ENCODE measurements at places on chromosomes 6 and 20.

GRCh38 chr6:170253910-170254269 lies 37.0 kb downstream of the DLL1 start:
- DNase-seq, result no peak

DNA sequence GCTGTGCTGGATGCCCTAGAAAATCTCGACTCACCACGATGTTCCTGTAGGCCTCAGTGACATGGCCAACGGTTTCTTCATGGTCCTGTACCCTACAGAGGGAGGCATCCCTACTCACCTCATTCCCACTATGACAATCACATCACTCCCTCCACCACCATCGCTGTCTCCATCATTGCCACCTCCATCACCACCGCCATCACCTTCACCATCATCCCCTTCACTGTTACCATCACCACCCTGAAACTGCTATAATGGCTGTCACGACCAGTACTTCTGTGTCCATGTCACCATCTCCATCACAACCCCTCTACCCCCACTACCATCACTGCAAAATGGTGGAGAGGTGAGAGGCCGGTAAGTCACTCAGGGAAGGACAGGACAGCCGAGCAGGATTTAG lies 29.8 kb upstream of the MRPS18A start:
- DNase-seq, result no peak

DNA sequence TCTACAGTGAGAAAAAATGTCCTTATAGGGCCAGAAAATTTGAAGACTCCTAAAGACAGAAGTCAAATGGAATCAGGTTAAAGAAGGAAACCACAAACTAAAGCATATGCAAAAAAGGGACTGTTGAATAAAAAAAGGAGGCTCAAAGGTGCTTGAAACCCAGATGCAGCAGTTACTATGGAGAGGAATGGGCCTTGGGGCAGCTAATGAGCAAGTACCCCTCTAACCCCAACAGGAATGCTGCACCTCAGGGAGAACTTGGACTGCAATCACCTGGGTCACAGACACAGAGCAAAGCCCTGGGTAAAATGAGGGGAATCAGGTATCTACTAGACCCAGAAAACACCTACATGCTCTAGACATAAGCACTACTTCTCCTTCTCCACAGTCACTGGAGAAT lies 313.9 kb downstream of the UBE3D start:
- no peak for DNase-seq

DNA sequence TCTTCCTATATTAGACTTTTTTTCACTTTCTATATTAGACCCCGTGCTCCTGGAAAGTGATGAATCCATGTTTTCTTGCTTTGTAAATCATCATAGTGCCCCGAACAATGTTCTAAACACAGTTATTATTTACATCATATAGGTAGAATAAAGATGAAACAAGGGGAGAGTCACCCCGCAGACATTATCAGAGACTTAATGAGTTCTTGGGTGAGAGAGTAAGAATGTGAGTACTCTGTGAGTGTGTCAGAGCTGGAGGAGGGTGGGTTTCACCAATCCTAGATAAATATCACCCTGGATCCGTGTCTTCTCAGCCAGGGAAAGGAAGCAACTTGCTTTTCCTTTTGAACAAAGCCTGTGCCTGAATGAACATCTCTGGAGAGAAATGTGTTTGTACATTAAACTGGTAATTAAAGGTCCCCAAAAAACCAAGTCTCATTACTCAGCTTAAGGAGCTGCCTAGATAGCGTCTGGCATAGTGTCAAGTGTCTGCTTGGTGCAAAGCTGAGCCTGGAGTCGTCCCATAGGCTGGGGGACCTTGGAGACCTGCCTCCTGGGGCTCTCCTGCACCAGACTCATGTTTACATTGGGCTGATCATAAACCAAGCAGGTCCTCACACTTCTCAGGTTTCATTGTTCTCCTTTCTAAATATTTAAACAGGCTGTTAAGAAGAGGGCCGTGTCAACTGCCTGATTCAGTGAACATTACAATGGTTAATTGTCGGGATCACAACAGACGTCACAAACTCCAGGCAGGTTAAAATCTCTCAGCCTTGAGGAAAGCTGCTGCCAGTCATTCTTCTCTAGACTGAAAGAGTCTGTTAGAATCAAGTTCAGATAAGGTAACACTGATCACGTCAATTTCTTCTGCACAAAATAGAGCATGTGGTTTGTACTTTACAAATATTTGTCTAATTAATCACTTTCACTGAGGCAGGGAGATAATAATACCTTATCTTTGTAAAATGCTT lies 179.7 kb upstream of the MYLIP start:
- DNase-seq, result no peak

DNA sequence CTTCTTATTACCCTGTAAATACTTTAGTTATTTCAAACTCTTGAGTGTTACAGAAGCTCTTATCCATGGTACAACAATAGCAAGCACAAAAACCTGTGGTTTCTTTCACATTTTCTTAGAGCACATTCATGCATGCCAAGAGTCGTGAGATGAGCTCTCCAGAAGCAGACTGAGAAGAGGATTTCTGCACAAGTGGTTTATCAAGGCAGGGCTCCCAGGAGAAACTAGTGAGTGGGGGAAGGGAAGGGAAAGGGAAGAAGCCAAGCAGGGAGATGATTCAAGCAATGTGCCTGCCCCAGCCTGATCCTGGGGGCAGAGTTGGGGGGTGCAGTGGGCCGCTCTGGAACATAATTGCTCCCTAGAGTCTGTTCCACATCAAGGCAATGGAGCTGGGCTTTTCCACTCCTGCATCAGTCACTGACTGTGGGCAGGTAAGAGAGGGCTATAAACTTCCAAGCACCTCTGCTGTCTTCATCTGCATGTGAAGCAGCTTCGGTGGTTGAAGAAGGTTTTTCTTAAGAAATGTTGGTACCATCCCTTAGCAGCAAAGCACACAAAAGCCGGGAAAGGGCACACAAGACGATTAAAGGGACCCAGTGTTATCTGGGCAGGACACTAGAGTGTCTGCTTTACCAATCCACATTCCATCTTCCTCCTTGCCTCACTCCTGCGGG lies 152.1 kb downstream of the PLCB4 start:
- peak; percentile 95 for DNase-seq

GRCh38 chr6:36227379-36228228 lies 31.1 kb downstream of the BRPF3 start:
- no peak for DNase-seq

GRCh38 chr6:96792561-96793190 lies 44.6 kb downstream of the GPR63 start:
- DNase-seq, result no peak

DNA sequence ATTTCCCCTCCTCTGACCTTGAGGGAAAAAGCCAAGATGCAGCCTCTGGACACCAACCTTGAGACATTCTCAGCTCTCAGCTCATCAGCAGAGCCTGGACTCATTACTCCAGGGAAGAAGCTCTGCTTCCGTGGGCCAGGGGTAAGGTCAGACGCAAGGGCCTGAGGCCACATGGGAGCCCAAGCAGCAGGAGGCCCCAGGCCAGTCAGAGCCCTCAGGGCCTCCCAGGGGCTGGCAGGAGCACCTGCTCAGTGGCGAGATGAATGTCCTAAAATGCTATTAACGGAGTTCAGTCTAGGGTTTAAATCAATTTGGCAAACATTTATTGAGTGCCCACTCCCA lies 208.6 kb downstream of the ERMARD start:
- DNase-seq, result no peak

- no peak for DNase-seq
These were observed 464.9 kb downstream of the TBC1D32 start for GRCh38 chr6:120869397-120869796.

DNA sequence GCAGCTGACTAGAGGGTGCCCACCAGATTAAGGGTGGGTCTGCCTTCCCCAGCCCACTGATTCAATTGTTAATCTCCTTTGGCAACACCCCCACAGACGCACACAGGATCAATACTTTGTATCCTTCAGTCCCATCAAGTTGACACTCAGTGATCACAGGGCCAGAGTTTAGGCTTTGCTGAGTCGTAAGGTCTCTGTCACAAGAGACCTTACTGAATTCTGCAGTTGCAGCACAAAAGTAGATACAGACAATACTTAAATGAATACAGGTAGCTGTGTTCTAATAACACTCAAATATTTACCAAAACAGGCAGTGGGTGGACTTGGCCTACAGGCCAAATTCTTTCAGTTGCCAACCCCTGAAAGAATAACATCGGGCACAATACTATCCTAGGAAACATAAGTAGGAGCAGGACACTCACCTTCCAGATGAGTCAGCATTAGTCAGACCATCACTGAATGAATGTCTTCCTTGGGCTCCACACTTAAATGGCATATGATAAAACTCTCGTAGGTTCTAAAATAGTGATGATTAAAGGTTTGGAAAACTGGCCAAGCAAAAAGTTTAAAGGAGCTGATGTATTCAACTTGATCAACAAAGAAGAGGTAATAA lies 190.0 kb downstream of the UBE3D start:
- DNase-seq, result peak; percentile 75

DNA sequence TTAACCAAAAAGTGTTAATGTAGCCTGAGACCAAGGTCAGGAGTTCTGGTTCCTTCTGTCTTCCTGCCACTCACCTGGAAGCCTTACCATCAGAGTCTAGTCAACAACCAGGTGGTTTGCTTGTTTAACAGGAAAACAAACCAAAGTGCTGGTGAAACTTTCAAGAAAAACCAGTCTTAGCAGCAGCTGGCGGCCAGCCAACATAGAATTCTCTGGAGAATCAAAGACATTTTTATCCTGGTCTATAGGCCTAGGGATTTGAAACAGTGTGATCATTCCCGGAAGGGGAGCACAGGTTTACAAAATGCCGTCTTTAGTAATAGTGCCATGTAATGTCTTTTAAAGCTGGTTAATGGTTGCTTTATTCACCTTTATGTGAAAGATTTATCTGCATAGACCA lies 146.6 kb upstream of the AKIRIN2 start:
- no peak for DNase-seq

- DNase-seq, result no peak
These were observed 179.0 kb upstream of the MAP3K7 start for GRCh38 chr6:90765895-90766294.

DNA sequence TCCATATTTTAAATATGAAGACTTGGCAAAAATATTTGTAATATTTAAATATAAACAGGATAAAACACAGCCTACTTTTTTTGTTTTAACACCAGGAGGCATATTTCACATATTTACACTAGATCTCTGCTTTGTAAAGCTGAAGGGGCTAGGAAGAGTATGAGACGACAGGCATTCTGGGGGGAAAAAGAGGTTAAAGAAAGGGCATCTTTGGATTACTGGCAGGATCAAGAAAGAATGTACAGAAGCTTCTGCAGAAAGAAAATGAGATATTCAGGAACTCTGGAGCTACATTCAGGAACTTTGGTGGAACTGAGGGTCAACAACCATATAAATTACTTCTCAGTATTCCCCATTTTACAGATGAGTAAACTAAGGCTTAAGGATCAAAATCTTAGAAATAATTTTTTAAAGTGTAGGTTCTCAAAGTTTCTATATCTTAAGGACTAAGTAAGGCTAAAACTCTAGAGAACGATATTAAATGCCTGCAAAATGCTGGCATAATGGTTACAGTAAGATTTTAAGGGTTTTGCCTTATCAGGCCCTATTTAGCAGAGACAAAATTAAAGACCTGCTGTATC lies 156.5 kb downstream of the CDK19 start:
- peak; percentile 28 for DNase-seq

Data from EH (cell line).